Activated CD8-positive, alpha-beta memory T cell treated with anti-CD3 and anti-CD28 coated beads for 1 hour (primary cell): ENCODE measurements at places on chromosomes 16 and 17.

DNA sequence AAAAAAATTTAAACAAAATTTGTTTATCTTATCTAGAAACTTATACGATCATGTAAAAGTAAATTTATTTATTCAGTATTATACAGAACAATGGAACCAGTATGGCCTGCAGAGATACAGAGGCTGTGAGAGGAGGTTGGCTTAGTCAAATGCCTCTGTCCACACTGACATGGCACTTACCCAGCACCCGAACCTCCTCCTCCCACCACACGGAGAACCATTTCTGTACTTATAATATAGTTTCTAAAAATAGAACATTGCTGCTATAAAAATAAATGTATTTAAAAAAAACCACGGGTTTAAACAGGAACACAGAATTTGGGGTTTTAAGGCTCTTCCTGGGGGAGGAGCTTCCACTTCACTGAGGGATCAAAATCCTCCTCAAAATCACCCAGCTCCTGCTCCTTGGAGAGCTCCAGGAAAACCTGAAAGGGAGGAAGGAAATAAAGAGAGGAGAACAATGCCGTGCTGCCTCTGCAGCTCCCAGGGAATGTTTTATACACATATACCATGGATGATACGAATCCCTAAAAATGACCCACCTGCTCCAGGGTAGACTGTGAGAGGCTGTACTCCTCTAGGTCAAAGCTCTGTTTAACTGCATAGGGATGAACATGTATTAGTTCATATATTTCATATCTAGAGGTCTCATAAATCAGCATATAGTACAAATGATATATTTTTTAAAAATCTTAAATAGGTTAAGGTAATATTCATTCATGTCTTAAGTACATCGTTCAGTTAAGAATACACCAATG lies 87.3 kb downstream of the ABCA8 start:
- no peak for DNase-seq

GRCh38 chr17:33192951-33193911 lies 99.9 kb downstream of the ASIC2 start:
- no peak for DNase-seq

DNA sequence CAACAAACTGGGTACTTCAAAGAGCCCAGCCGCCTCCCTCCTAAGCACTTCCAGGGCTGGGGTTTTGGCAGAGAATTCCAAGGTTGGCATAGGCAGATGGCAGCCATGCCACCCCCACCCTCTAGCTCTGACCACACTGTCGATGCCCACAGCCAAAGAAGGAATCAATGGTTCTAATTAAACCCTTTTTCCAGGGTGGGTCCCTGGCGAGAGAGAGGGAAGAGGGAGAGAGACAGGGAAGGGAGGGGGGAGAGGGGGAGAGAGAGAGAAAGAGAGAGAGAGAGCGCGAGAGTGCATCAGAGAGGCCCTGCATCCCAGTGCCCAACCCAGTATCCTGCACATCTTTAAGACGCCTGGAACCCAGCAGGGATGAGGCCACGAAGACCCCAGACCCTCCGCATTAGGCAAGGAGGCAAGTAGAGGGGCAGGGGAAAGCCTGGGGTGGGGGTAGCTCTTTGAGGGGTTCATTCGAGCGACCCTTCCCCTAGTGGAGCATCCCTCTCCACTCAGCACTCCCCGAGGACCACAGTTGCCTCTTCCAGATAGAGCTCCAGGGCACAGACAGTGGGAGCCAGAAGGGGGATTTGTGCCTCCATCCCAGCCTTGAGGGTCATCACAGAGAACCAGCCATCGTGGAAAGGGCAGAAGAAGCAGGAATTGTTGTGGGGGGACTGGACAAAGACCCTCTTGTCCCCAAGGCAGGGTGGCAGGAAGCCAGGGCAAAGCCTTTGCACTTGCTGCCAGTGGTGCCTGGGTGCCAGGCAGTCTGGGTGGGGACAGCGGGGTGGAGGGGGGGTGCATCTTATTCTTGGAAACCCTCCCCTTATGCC lies 2.6 kb downstream of the SRCIN1 start:
- no peak for DNase-seq

DNA sequence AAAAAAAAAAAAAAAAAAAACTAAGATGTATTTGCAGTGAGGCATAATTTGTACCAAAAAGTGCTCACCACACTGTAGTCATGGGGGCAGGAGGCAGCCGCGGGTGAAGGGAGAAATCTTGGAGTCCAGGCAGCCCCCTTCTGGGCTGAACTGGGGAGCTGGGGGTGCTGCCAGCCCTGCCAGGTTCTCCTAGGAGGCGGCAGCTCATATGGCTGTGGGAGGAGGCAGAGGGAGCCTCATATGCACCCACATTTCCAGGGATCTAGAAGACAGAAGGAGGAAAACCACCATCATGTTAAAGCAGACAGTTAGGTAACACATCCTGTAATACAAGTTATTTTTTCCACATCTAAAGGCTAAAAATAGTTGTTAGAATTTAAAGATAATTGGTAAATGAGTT lies 16.3 kb downstream of the MAPT start:
- DNase-seq = no peak

DNA sequence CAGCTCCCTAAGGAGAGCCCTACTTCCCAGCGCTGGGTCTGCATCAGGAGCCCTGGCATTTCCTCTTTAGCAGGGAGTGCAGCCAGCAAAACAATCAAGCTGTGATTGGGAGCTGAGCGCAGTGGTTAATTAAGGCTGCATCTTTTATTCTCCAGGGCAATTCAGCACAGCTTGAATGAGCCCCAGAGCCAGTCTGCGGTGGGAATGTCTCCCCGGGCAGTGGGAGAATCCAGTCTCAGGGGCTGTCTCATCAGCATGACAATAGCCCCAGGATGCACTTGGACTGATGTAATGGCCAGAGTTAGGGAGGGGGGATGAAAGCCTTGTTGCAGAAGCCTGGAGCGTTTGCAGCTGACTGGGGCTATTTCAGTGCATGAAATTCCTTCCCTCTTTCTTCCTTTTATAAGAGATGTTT lies 292.6 kb upstream of the SOX9 start:
- DNase-seq = no peak

GRCh38 chr16:57167538-57167937 lies 18.3 kb downstream of the PSME3IP1 start:
- DNase-seq = no peak

GRCh38 chr17:21228111-21228510 lies 14.2 kb upstream of the TMEM11 start:
- no peak for DNase-seq

GRCh38 chr17:8062807-8063483 lies 24.1 kb downstream of the ALOX15B start:
- DNase-seq = no peak

DNA sequence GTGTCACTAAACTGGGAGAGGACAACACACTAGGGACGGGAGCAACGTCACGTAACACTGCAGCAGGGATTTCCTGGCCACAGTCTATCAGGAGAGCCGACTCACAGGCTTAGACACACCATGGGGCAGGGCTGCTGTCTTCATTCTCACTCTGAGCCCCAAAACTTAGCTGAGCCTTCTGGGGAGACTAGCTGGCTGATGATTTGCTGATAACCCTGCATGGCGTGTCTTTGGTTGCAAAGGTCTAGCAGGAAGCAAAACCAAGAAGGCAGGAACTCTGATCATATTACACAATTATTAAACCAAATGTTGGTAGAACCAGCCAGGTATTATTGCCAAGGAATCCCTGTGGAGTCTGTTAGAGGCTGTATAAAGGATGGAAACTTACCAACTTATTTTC lies 345.0 kb downstream of the SLC39A11 start:
- no peak for DNase-seq

DNA sequence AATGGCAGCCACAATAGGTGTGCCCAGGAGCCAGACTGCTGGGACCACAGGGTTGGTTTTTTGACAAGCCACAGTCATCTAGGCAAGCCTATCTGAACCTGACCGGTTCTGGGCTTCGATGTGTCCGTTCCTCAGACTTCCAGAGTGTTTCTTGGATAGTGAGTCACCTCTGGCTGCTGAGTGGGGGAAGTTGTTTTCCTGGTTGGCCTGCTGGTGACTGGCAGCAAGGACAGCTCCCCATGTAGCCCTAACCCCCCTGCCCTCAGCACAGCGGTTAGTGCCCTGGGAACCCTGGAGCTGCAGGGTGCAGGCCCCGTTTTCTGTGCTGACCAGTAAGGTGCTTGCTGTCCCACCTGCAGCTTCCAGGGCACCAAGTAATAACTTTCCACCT lies 65.5 kb downstream of the PLD6 start:
- no peak for DNase-seq

GRCh38 chr16:79899716-79900115 lies 299.2 kb upstream of the MAF start:
- no peak for DNase-seq

DNA sequence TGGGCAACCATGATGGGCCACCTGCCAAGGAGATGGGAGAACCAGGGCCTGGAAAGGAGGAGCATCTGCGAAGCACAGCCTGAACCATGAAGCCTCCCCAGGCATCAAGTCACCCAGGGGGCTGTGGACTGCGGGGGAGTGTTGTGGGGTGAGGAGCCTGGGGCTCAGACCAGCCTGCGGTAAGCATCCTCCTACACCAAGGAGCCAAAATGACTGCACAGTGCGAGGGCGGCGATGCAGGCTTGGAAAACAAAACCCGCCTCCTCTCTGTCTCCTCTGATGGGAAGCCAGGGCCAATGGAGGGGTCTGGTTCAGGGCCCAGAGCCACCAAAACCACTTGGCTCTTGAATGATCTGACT lies 18.1 kb upstream of the MAF start:
- no peak for DNase-seq

GRCh38 chr16:78961464-78961863 lies 639.1 kb downstream of the MAF start:
- DNase-seq = no peak

- no peak for DNase-seq
Measured at GRCh38 chr16:70728150-70728549, 42.3 kb upstream of the MTSS2 start.

DNA sequence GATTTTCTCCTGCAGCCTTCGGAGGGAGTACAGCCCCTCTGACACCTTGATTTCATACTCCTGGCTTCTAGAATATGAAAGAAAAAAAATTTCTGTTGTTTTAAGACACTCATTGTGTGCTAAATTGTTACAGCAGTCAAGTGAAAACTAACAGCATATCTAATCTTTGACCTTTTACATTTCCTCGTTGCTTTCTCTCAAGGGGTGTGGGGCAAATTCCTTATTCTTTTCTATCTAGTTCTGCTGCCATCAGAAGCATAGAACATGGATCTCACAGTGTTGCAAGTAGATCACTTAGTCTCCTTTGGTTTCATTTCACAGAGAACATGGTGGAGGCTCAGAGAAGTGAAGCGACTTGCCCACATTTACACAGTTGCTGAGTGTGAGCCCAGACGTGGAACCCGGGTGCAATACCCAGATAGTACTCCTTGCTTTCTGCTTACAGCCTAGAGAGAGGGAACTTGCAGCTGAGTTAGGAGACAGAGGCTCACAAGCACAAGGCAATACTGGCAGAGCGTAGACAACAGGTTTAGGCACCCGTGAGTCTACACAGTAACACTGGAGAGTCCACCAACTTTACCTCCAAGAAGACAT lies 28.7 kb upstream of the MMD start:
- no peak for DNase-seq

DNA sequence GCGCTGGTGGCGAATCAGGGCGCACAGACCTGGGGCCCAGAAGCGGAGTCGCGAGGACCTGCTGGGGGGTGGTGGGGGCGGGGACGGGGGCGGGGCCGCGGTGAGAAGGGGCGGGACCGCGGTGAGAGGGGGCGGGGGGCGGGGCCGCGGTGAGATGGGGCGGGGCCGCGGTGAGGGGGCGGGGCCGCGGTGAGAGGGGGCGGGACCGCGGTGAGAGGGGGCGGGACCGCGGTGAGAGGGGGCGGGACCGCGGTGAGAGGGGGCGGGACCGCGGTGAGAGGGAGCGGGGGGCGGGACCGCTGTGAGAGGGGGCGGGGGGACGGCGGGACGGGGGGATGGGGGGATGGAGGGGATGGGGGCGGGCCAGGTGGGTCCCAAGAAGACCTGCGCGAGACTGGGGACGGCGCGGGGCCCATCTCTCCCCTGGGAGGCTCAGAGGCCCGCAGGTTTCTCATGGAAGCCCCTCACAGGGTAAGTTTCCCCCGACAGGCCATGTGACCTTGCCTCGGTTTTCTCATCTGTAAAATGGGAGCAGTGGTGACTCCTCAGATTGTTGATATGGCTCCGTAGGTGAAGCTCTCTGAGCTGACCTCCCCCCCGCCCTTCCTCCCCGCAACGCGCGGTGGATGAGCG lies 28.6 kb upstream of the DBNDD1 start:
- DNase-seq = no peak

- no peak for DNase-seq
Measured at GRCh38 chr17:82229698-82230608, 1.1 kb downstream of the SLC16A3 start.

- DNase-seq = no peak
Measured at GRCh38 chr16:51125992-51126391, 25.1 kb downstream of the SALL1 start.

- no peak for DNase-seq
Measured at GRCh38 chr17:18039535-18040260, 490 bp downstream of the GID4 start.

DNA sequence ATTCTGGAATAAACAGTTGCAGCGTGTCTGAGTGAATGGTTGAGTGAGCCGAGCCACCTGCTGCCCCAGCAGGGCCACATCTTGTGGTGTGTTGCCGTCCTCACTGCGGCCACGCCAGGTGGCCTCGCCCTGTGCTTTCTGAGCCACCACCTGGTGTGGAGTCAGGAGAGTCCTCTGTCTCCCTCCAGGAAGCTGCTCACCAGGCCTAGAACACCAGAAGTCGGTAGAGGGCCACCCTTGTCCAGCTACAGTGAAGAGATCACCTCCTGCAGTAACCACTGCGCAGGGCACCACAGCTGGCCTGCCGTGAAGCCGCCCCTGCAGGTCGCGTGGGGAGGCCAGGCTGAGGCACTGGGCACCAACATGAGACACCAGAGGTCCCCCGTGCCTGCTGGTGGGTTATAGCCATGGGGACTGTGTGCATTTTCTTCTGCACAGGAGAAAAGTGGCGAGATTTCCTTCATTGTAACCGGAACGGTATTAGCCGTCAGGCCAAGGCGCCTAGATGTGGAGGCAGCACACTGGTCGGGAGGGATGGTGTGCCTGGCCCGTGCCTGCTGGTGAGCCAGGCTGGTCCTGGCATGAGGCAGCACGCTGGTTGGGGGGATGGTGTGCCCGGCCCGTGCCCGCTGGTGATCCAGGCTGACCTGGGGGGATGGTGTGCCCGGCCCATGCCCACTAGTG lies 28.9 kb upstream of the FOXK2 start:
- no peak for DNase-seq

- no peak for DNase-seq
Measured at GRCh38 chr16:28837672-28838557, 8.2 kb downstream of the TUFM start.

GRCh38 chr16:9407206-9407758 lies 315.8 kb downstream of the HAPSTR1 start:
- no peak for DNase-seq

DNA sequence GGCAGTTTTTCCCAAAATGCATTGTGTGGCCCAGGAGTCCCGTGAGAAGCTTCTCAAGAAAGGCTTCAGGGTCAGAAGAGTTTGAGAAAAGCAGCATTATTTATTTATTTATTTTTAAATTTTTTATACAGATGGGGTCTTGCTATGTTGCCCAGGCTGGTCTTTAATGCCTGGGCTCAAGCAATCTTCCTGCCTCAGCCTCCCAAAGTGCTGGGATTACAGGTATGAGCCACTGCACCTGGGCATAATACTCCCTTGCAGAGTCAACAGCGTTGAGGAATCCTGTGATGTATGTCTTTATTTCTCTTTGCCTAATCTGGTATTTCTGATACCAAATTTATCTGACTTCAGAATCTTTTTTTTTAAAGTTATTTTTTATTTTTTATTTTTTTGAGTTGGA lies 15.2 kb downstream of the LAT start:
- DNase-seq = no peak
